ENCODE measurements at places on chromosomes 1 and 21.

- no peak for DNase-seq
Observed at GRCh38 chr1:48931506-48932192, 155.0 kb upstream of the BEND5 start.

GRCh38 chr1:233244183-233244582 lies 51.3 kb downstream of the PCNX2 start:
- no peak for DNase-seq

DNA sequence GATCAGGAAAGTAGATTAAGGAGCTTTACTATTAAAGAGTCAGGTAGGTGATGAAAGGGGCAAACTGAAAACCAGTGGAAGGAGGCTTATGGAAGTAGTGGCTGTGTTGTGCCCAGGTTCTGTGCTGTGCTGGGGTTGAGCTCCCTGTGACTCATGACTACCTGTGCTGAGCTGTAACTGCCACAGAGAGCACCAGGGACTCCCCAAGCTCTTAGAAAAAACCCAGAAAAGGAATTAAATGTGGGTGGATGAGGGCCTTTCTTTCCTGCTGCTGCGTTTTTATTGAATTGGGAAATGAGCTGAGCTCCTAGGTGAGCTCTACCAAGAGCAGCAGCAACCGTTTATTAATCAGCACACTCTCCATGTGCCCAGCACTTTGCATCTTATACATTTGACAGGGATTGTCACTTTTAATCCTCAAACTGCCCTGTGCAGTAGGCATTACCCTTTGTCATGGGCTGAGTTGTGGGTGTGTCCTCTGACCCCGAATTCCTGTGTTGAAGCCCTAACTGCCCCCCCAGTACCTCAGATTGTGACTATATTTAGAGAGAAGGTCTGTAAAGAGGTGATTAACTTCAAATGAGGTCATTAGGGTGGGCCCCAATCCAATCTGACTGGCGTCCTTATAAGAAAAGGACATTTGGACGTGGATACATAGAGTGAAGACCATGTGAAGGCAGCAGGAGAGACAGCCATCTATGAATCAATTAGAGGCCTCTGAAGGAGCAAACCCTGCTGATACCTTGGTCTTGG lies 65.4 kb downstream of the AK4 start:
- no peak for DNase-seq

GRCh38 chr1:925561-926421 lies 2.1 kb downstream of the SAMD11 start:
- peak; percentile 40 for DNase-seq

DNA sequence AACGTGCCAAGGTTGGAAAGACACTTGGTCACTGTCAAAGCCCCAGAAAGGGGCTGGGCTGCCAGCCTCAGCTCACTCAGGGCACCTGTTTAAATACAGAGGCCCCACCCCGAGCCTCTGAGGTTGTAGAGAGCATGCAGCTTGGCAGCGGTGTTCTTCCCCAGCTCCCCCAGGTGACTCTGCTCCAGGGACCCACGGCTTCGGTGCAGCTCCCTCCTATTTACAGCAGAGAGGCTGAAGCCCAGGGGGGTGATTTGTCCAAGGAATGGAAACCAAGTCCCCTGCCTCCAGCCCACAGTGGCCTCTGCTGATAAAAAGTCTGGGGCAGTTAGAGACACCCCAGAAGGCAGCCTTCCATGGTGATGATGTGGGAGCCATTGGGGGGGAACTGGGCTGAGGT lies 9.1 kb upstream of the C1QA start:
- DNase-seq = no peak
